ENCODE measurements at places on chromosomes 1 and 21.

DNA sequence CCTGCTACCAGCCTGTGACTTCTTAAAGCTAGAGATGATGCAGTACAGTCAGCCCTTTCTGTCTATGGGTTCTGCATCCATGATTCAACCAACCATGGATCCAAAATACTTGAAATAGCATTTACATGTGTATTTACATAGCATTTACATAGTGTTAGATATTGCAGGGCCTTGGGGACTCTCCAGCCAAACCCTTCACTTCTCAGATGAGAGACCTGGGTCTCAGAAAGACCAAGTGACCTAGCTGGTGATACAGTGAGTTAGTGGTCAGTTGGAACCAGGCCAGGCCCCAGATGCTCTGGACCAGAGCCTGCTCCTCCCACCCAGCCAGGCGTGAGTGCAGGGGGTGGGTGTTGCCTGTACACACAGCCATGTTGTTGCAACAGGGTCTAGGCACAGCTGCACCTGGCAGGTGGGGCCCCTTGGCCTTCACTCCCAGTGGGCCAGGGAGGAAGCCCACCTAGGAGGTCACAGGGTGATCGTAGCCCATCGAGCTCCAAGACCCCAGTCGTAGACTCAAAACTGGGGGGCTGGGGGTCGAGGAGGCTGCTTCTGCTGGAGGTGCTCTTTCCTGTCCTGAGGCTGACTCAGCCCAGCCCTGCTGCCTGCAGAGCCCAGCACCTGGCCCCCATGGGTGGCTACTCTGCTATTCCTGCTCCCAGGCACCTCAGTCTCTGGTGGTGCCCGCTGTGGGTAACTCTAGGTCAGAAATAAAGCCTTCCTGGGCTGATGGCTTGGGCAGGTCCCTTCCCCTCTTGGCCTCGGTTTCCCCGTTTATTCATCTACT is 7.7 kb downstream of the TMEM61 start:
- DNase-seq, result no peak

GRCh38 chr1:68112835-68113243 is 62.4 kb upstream of the DIRAS3 start:
- DNase-seq, result no peak

- no peak for DNase-seq
Measured at GRCh38 chr1:107434361-107434693, 293.5 kb downstream of the NTNG1 start.

DNA sequence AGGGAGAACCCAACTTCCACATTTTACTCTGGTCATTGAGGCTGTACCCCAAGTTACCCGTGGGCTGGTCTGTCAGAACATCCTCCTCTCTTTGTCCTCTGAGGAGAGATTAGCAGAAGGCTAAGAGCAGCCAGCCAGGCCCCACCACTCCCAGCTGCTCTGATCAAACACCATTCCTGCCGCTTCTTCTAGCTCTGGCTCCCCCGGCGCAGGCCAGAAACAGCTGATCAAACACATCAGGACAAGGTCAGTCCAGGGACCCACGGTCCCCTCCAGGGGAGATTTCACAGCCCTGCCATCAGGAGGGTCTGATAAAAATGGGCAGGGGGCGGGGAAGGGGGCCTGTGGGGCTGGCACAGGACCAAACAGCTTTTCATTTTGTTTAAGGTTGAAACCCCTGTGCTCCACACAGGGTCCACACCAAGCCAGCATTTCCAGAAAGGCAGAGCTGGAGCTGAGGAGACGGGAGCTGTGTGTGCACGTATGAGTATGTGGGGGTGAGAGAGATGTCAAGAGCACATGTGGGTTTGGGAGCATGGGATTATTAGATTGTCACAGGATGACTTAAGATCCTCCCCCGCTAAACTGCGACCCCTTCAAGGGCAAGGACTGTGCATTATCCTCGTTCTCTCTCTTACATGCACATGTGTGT is 29.9 kb upstream of the EPHA8 start:
- DNase-seq, result no peak

DNA sequence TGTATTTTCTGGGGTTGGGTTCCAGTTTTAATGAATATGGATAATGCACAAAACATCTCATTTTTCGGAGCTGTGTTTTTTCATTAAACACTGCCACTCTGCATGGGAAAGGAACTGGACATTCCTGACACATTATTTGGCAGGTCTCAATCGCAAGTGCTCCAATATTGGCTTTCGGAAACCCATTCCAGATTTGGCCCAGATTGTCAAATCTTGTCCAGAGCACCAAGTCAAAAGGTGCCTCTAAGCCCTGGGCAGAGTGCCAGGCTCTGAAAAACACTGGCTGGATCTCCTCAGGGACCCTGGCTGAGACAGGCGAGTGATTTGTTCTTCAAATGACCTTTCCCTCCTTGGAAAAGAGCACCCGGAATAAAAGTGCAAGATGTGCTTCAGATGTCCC is 68.4 kb upstream of the MRPS6 start:
- no peak for DNase-seq

DNA sequence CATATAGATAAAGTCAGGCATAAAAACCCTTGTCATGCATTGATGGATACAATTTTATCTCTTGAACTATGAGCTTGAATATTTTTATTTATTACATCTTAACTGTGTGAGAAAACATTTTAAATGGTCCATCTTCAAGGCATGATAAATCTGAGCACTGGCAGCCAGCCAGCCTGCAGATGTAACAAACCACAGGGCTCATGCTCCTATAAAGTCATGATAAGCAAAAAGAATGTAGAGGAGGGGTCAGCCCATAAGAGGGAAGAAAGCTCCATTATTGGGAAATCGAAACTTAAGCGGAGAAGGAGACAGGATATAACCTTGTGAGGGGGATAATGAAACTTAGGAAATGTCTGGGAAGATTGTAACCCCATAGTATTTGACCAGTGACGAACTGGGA is 839.0 kb downstream of the LRRIQ3 start:
- no peak for DNase-seq

DNA sequence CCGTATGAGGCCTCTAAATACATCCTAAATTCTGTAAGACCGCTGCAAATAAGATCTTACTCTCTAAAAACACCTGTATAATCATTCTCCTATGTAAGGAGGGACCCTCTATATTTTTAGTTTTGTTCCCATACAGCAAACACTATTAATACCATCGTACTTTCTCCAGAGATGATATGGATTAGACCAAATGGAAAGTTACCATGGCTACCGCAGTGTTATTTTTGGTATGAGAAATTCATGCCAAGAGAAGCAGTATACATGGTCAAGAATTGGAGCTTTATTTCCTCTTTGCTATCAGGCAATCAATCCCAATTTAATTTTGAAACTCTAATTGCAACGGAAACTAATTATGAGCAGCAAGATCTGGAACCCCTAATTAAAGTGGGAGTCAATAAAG is 70.0 kb downstream of the BCAR3 start:
- DNase-seq, result no peak

GRCh38 chr1:205444300-205444930 is 11.4 kb downstream of the BLACAT1 start:
- no peak for DNase-seq

All from NCI-H2081 treated with DMSO at 0.1 percent for 48 hours (cell line).